ENCODE measurements at places on chromosomes 4 and X. TPM values are rescaled to one million over a fixed set of nuclear protein-coding genes. Genes with fewer than 3 reads are reported as not detected.

The CXCL1 gene
- 2.7 TPM for total RNA-seq

The SLC6A8 gene
- 30.4 TPM for total RNA-seq

The MAP7D2 gene
- not detected for total RNA-seq

The ABCG2 gene
- 16.2 TPM for total RNA-seq

The SPANXD gene
- not detected for total RNA-seq

The TLR1 gene
- 32.3 TPM for total RNA-seq

The SULT1B1 gene
- 1.0 TPM for total RNA-seq

The EVC2 gene
- total RNA-seq: 4.8 TPM

The RPGR gene
- total RNA-seq: 45.5 TPM

The WDFY3 gene
- 80.9 TPM for total RNA-seq

The TENM3 gene
- 19.7 TPM for total RNA-seq

The TBL1X gene
- total RNA-seq: 22.7 TPM

The ARMCX5 gene
- total RNA-seq: 16.6 TPM

The ZDHHC9 gene
- 29.9 TPM for total RNA-seq

The TLR8 gene
- 6.0 TPM for total RNA-seq

The AFP gene
- total RNA-seq: not detected

The GLRA3 gene
- total RNA-seq: not detected

The SSX4B gene
- total RNA-seq: not detected

The PABPC5 gene
- 0.60 TPM for total RNA-seq

The ARR3 gene
- total RNA-seq: not detected

The ATP1B4 gene
- total RNA-seq: not detected

The KANTR gene
- 5.4 TPM for total RNA-seq

The FOXP3 gene
- total RNA-seq: not detected

The TBC1D19 gene
- 7.7 TPM for total RNA-seq

The TRPC5OS gene
- not detected for total RNA-seq

The CLNK gene
- not detected for total RNA-seq

The NHS gene
- total RNA-seq: 4.0 TPM

The CXCR3 gene
- total RNA-seq: not detected

The ADAMTS3 gene
- 7.9 TPM for total RNA-seq

The NEXMIF gene
- 1.0 TPM for total RNA-seq

The RIBC1 gene
- total RNA-seq: not detected
